ENCODE measurements at places on chromosomes 7 and 10.

GRCh38 chr10:46215426-46215825, 71.4 kb upstream of the ANTXRL start:
- no peak for DNase-seq

DNA sequence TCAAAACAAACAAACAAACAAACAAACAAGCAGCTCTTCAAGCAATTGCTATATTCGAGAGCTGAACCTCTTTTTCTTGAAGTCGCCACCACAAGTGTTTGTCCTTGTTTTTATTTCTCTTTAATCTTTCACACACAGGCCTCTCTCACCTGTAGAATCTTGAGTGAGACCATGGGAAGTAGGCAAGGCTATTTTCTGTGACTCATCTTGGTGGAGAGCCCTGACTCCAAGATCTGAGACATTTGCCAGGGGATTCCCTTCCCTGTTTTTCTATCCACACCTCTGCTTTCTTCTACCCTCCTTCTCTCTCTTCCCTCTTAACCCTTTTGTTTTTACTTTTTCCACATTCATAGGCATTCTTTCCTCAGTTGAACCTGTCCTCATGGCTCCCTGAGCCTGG, 8.0 kb upstream of the TAS2R60 start:
- no peak for DNase-seq

- DNase-seq: peak; percentile 74
Observed at GRCh38 chr10:13371897-13372470, 23.9 kb upstream of the SEPHS1 start.

DNA sequence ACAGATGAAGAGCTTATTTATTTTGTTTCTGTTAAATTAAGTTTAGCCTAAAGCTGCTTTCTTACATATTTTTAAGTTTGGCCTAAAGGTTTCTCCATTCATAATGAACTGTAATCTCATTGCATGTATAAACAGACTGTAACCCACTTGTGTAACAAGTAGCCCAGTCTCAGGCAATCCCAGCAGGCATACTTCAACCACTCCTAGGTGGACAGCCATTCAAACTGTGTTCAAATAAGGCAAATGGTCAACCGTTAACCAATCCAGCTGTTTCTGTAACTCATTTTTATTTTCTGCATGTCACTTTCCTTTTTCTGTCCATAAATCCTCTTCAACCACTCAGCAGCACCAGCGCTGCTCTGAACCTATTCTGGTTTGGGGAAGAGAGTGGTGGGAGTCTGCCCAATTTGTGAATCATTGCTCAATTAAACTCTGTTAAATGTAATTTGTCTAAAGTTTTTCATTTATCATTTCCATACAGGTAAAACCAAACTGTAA, 35.9 kb downstream of the PHYHIPL start:
- DNase-seq: no peak

- DNase-seq: no peak
Observed at GRCh38 chr10:3136763-3137611, 35.6 kb downstream of the PITRM1 start.

DNA sequence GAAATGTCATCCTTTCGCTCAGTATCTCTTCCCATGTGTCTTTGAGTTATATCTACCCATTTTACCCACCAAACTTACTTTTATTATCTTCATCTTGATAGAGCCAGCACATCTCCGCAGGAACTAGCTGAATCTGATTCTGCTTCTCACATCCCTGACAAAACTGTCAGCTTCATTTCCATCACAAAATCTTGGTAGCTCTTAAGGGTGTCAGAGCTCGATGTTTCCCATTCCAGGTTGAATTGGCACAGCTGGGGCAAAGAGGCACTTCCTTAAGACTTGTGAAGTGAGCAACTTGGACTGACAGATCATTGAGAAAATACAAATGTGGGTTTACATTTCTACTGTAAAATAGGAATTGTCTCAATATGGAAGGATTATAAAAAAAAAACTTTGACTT, 434.5 kb downstream of the SUGCT start:
- no peak for DNase-seq

- DNase-seq: no peak
Observed at GRCh38 chr7:78712111-78712510, 741.4 kb downstream of the MAGI2 start.

DNA sequence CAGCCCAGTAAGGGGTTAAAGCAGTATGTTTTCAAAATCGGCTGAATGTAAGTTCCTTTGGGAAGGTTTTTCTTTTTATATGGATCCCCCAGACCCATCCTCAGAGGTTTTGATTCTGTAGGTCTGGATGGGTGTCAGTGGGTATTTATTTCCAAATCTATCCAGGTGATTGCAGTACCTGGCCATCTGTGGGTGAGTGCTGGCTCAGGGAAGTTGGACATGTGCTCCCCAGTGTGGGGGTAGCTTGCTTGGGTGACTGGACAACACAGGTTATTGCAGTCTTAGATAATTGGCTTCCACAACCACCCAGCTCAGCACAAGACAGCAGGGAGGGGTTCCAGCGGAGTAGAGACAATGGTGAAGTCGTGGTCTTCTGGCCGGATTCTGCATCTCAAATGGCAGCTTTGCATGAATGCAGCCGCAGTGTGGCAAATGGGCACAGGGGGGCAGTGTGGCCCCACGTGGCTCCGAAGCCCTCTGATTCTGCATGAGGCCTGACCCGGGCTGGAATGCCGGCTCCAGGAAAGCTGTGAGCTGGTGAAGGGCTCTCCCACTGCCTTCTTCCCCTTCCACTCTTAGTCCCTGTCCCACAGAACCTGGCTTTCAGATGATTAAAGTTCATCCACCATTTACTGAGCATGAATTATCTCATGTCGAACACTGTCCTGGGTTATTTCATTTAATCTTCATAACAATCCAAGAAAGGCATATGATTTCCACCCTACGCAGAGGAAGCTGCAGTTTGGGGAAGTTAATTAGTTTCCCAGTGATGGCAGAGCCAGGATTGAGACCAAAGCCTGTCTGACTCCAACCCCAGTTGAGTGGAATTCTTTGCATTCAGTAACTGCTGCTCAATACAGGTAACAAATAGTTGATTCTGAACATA, 64.5 kb upstream of the SYPL1 start:
- DNase-seq: peak; percentile 55

DNA sequence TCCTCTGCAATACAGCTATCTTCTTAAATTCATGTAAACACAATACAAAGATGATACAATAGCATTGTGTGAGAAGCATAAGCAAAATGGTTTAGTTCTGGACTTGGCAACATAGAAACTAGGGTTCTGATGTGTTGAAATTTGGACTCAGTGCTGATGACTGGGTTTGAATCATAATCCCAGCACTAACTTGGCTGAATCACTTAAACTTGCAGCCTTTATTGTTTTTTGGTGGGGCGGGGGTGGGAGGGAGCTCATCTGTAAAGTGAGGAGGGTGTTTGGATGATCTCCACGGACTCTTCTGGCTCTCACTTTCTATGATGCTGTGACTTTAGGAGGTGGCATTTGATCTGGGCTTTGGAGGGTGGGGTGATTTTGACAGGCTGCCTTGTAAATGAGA, 158.2 kb downstream of the WNT2 start:
- DNase-seq: no peak

GRCh38 chr10:15824498-15824897, 35.8 kb downstream of the MINDY3 start:
- peak; percentile 9 for DNase-seq

- no peak for DNase-seq
Observed at GRCh38 chr7:127473409-127473808, 80.9 kb upstream of the ZNF800 start.

- no peak for DNase-seq
Observed at GRCh38 chr10:47031901-47032465, 120.8 kb downstream of the PTPN20 start.

DNA sequence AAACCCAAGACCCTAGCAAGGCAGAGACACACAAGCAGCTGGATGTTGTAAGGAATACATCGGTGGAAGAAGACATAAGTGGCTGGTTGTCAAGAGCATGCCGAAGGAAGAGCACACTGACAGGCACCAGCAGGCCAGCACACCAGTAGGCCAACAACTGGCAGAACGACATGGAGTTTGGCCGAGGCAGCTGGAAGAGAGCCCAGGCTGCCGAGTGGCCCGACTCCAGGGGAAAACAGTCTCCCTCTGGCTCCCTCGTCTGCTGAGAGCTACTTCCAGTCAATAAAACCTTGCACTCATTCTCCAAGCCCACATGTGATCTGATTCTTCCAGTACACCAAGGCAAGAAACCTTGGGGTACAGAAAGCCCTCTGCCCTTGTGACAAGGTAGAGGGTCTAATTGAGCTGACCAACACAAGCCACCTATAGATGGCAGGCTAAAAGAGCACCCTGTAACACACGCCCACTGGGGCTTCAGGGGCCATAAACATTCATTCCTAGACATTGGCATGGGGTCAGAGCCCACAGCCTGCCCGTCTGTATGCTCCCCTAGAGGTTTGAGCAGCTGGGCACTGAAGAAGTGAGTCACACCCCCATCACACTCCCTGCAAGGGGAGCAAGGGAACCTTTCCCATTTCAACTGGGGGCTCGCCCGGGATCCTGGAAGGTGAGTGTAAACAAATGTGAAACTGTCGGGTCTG, 14.7 kb upstream of the TNS3 start:
- DNase-seq: no peak

DNA sequence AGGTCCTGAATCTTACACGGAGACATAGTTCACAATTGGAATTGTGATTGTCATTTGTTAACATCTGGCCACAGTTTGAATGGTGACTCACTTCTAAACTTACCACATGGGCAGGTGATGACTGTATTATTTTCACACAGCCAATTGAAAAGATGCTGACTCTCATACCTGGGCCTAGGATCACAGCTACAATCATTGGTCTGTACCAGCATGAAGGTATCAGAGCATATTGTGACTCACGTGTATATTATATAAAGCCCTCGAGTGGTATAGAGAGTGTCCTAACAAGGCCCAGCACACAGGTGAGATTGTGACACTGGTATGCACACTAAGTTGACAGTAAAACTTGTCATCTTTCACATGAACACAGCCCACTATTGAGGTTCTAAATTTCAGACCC, 9.4 kb upstream of the ZNF107 start:
- no peak for DNase-seq

DNA sequence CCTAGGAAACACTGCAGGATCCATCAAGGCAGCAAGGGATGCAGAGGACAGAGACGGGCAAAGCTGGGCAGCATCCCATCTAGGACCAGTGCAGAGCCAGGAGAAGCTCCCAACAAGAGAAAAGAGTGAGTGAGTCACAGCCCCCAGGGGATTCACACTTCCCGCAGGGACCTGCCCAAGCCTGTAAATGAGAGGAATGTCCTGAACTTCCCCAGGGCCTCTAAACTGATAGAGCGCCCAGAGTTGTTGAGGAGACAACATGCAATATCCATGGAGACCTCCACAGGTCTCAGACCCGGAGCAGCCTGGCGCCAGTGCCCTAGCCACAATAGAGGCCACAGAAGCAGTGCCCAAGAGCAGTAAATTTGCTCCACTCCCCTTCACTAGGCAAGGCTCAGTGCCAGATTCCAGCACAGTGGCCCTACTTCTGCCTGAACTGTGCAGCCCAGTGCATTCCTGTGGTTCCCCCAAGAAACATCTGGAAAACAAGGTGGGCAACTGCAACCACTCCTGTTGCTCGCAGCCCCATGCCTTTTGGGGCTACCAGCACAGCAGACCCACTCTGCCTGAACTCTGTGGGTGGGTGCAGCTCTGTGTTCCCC, 567.5 kb downstream of the POM121L12 start:
- no peak for DNase-seq

- DNase-seq: peak; percentile 22
Observed at GRCh38 chr7:105304040-105304895, 84.5 kb downstream of the SRPK2 start.

DNA sequence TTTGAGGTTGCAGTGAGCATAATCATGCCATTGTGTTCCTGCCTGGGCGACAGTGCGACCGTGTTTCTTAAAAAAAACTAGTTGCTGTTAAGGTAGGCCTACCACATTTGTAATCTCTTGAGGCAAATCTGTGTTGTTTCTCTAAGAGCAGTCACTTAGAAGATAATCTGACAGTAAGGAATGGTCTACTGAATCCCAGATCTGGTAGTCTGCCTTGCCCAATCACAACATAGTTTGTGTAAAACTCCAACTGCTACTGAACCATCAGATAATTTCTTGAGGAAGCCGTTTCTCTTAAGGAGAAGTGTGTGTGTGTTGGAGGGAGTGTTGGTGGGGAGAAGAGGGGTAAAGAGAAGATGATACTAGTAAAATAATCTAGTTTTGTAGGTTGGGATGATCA, 5.0 kb downstream of the NRF1 start:
- DNase-seq: no peak

- no peak for DNase-seq
Observed at GRCh38 chr10:90167174-90168064, 466.0 kb downstream of the KIF20B start.

GRCh38 chr10:5971886-5972285, 5.5 kb downstream of the IL15RA start:
- no peak for DNase-seq

DNA sequence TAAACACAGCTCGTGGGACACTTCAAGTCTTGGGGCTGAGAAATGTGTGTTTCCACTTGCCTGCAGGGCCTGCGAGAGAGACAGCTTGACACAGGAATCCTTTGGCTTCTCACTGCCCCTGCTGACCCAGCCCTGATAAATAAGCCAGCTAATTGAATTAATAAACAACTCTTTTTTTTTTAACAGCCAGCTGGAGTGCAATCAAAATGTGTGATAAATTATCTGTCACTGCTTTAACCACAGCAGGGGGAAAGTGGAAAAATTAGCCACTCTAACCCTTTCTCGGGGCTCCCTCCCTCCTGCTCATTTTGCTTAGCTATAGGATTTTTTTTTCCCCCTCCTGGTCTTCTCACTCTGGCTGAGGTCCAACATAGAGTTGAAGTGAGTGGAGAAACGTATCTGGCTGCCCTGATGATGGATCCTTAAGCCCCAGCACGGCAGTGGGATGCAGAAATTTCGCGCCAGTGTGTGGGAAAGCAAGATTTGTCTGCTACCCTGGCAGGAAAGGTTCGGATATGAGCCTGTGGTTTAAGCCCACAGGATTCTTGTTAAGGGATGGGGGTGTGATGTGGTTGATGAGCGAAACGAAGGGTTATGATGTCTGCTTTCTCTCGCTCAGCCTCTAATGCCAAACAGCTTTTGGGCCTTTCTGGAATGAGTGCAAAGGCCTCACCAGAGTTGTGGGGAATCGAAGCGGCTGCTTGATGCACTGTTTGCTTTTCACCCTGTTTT, 173.8 kb downstream of the TRIL start:
- peak; percentile 93 for DNase-seq

GRCh38 chr7:151389768-151390597, 19.9 kb downstream of the WDR86 start:
- DNase-seq: no peak

- no peak for DNase-seq
Observed at GRCh38 chr7:84237533-84238173, 43.1 kb upstream of the SEMA3A start.

DNA sequence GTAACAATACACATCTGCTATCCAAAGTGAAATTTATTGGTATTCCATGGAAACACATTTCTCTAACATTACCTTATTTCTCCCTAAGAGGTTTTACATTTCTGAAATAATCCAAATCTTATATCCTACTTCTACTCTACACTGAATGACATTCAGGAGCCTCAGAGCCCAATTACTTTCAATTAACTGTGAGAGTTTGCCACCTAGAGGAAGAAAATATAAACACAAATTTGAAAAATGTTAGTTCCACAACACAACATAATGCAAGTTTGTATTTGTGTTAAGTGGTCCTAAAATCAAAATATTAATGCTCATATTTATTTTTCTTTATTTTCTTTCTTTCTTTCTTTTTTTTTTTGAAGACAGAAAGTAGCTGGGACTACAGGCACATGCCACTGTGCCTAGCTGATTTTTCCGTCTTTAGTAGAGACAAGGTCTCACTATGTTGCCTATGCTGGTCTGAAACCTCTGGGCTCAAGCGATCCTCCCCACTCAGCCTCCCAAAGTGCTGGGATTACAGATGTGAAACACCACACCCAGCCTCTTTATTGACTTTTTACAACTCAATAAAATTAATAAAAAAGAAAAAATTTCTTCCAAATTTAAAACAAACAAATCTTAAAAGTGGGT, 46.0 kb downstream of the ATAD1 start:
- no peak for DNase-seq
